Astrocyte of the cerebellum (primary cell): ENCODE measurements at places on chromosomes 2 and 18.

DNA sequence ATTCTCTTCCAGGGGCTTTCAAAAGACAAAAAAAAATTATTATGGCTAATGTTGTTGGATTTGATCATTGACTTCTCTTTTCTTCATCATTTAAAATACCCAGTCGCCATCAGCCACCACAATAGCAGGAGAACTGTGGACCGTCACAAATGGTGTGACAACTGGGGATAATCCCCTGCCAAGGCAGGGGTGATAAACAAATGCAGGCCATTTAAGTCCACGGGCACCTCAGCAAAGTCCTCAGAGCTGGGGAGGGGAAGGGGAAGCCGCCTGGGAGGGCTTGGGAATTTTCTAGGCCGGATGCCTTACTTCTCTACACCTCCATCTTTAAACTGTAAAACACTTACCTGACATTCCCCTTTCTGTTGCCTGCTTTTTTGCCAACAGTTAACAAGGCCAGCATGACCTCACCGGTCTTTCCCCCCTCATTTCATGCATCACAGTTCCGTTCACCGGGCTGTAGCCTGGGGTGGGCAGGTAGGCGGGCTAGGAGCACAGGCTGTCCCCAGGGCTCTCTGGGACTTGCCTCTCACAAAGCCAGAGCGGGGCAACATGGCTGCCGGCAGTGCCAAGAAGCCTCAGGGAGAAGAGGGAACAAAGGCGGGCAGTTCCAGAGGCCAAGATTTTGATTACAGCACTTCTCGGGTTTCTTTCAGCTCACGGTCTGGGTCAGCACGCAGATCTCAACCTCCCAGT is 820.4 kb downstream of the BCL11A start:
- DNase-seq: no peak

GRCh38 chr2:77348821-77349220 is 173.4 kb downstream of the LRRTM4 start:
- DNase-seq: no peak

- DNase-seq: no peak
Measured at GRCh38 chr2:170143045-170143717, 34.8 kb upstream of the MYO3B start.

GRCh38 chr2:201808027-201808426 is 1.7 kb downstream of the CDK15 start:
- no peak for DNase-seq
